ENCODE measurements at places on chromosomes 7 and 10.

DNA sequence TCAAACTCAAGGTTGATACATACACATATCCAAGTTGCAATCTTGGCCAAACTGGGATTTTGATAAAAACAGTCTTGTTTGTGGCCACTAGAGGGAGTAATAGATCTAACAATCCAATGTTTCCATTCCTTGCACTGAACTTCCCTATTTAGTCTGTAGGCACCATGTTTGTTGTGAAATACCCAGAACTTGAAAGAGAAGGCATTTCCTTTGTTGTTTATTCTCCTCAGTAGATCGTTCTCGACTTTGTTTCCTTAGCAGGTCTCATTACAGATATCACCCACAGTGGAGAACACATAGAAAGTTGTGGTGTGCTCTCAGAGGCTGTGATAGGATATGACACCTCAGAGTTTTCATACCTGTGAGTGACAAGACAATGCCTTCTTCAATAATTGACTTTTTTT, 70.3 kb upstream of the MXI1 start:
- peak; percentile 89 for DNase-seq

DNA sequence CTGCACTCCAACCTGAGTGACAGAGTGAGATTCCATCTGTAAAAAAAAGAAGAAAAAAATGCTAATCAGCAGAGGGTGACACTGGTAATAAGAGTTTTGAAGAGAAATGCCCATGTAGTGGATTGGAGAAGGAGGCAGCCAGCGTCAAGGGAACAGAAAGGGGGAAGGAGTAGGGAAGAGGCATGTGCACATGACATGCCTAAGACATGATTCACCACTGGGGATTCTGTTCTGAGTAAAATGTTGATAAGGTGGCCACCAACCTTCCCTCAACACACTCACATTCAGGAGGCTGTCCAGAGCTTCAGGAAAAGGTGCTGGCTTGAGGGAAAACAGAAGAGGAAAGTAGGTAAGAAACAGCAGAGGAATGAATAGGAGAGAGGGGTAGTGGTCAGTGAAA, 39.9 kb downstream of the AKR1D1 start:
- DNase-seq, result peak; percentile 43

DNA sequence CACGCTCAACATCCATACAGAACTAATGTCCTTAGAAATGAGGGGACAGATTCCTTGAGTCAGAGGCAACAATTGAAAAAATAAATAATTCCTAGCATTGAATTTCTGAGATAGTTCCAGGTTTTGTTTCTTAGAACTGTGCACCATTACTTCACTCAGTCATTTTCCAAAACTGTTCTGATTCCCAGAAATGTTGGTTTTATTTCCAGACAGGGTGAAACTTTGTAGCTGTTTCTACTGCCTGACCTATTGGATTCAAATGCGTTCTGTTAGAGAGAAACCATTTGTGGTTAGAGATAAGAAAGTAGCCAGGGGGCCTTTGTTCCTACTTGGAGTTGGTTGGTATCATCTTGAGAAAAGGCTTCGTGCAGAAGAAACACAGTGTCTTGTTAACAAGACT, 8.1 kb upstream of the DEPP1 start:
- no peak for DNase-seq

GRCh38 chr10:104658067-104658466, 17.0 kb downstream of the SORCS3 start:
- no peak for DNase-seq

- DNase-seq, result no peak
Measured at GRCh38 chr7:68470836-68471435, 1127.3 kb upstream of the AUTS2 start.

DNA sequence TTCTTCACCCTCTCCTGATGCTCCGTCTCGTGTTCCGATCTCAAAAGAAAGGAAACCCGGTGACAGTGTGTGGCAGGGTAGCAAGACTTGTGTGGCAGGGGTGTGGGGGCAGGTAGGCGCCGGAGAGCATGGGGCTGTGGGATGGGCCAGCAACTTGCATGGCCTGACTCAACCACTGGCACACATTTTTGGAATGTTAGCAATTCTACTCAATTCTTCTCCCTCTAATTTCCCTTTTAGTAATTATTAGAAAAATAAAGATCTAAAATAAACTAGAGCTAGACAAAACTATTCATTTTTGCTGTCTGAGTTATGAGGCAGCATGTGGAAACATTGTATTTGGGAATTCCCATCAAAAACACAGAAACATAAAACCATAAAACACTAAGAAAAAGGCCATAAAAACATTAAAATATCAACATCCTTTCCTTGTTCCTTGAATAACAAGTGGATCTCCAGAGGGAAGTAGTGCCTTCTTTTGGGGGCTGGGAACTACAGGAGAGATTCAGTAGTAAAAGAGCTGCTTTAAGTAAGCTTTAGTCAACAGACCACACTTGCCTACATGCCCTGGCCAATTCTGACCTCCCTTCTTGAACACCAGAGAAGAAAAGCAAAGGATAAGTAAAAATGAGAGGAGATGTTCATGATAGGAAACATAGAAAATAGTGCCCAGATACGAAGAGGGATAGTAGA, 21.8 kb downstream of the SEMA3C start:
- no peak for DNase-seq

GRCh38 chr10:96645191-96645721, 58.4 kb upstream of the TM9SF3 start:
- DNase-seq, result no peak

DNA sequence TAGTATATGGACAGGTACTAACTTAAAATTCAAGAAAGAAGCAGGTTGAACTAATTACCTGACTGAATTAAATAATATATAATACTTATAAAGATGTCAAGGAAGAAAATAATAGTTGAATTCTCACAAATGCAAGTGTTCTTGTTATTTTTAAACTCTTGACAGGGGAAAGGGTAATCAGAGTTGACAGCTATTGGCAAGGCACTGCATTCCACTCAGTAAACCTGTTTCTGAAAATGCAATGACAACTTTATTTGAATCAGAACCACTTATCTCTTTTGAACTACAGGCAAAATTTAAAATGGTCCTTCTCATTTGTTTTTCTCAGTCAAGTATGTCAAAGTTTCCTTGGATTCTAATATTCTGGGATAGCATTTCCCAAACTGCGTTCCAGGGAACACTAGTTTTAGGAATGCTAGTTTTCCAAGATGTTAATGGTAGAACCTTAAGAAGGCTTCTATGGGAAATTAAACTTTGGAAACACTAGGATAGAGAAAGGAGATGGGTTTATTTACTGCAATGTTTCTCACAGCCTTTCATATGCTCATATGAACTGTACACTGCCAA, 103.7 kb upstream of the LRRN3 start:
- DNase-seq, result no peak

DNA sequence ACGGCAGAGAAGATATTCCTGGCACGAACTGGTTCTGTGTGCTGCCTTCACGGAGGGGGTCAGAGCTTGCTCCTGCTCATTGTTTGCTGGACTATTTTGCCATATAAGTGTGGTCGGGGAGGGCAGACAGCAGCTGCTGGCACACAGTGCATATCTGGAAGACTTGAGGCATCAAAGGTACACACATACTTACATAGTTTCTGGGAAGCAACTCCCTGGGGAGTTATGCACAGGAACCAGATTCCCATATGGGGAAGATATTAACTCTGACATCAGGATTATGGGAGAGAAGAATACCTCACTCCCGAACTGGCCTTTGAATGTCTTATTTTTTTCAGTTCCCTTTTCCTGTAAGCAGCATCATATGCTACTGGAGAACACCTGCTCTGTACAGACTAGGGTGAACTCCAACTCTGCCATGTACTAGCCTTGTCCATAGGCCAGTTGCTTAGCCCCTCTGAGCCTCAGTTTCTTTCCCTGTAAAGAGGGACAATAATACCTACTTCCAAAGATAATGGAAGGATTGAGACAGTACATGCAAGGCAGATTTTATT, 41.5 kb downstream of the LGI1 start:
- DNase-seq, result no peak

GRCh38 chr7:24135003-24135817, 148.8 kb upstream of the NPY start:
- DNase-seq, result no peak

- no peak for DNase-seq
Measured at GRCh38 chr7:122304996-122305421, 459 bp upstream of the FEZF1 start.

DNA sequence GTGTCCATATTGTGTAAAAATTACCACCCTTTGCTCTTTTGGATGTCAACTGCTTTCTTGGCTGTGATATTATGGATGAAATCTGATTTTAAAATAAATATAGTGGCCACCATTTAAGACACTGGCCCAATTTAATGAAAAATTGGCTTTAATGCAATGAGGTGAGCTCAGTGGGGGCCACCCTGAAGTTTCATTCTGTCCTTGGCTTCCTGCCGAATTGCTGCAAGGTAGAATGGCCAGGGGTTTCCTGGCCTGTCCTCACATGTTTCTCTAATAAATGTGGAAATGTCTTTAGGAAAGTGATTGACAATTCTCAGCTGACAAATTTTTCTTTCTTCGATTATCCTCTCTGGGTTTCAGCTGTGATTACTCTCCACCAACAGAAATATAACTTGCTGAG, 36.0 kb downstream of the DYNC1I1 start:
- DNase-seq, result no peak

All from RKO (cell line).